ENCODE measurements at places on chromosomes 7 and 10.

- DNase-seq = no peak
Observed at GRCh38 chr10:68752711-68753350, 31.8 kb downstream of the CCAR1 start.

- DNase-seq = no peak
Observed at GRCh38 chr7:68694656-68695055, 903.6 kb upstream of the AUTS2 start.

DNA sequence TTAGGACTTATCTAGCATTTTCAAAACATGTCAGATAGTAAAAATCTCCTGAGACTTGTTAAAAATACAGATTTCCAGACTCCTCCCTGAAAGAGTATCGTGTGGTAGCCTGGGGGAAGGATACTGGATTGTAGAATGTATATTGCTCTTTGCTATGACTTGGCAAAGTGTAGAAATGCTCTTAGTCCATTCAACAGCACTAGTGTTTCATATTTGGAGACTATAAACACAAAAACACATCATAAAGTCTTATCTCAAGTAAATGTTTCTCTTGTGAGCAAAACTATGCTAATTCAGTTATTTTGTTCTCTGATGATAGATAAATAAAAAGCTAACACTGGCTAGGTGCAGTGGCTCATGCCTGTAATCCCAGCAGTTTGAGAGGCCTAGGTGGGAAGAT, 137.5 kb upstream of the PRPS1L1 start:
- no peak for DNase-seq

DNA sequence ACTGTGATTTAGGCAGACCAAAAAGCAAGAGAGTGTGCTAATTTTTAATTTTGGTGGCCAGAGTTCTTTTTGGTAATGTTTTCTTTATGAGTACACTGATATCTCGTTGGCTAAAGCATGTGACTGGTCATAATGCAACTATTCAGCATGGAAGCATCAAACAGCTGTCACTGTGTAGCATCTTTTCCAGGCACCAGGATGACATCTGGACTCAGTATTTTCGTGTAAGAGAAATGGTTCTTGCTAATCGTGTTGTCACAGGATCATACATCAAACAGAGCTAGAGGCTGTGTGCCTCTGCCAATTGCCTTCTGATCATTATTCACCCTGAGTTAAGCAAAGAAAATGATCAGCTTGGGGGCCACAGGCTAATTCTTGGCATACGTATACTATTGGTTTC, 118.9 kb downstream of the SND1 start:
- no peak for DNase-seq

GRCh38 chr10:36073796-36074345, 431.8 kb upstream of the FZD8 start:
- DNase-seq = no peak

GRCh38 chr10:73486601-73487000, 9.2 kb downstream of the PPP3CB start:
- DNase-seq = no peak

DNA sequence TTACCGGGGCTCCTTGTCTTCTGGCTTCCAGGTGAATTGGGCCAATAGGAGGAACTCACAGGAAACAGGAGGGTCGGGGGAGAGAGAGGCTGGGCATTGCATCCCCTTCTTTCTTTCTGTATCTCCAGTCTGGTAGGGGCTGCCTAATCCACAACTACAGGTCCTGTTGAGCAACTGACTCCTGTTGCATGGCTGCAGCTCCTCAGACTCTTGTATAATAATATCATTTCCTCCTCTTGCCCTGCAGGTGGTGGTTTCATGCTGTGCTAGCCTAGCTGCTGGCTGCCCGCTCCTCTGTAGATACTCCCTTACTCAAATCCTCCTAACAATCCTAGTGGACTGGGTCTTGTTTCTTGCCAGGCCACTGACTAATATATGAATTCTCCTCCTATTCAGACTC, 276.5 kb upstream of the SMIM30 start:
- no peak for DNase-seq

GRCh38 chr10:110535958-110536891, 31.3 kb upstream of the SMC3 start:
- no peak for DNase-seq

GRCh38 chr10:112813866-112814591, 136.0 kb upstream of the TCF7L2 start:
- no peak for DNase-seq

DNA sequence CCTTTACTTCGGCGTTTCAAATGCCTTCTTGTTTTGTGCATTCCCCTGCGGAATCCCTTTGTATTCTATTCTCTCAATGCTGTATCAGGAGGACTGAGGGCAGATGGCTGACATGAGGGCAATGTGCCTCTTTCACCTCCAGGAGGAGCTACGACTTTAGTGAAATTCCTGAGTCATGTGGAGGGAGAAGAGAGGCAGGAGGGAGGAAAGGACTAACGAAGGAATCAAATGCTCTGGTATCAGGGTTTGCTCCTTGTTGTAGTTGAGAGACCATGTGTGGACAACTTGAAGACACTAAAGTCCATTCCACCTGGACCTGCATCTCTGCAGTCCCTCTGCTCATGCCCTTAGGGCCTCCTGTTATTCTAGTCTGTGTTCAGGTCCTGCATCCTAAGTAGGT, 40.2 kb upstream of the PRSS58 start:
- DNase-seq = no peak

DNA sequence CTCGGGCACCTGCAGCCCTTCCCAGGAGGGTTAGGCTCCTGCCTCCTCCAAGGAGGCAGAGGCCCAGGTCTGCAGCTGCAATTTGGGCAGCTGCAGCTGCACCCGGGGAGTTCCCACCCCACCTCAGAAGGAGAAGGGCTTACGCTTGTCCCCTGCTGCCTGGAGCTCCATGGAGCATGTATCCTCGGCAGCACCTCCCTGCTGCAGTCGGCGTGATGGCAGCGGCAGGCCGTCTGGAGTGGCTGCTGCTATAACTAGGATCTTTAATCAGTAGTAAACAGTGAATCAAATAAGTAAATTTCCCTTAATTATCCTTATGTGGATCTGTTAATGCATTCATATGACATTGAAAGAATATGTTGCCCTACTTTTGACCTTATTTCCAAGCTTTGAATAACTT, 167.0 kb downstream of the PON1 start:
- no peak for DNase-seq

GRCh38 chr7:127981965-127982364, 49.3 kb downstream of the LRRC4 start:
- DNase-seq = no peak

DNA sequence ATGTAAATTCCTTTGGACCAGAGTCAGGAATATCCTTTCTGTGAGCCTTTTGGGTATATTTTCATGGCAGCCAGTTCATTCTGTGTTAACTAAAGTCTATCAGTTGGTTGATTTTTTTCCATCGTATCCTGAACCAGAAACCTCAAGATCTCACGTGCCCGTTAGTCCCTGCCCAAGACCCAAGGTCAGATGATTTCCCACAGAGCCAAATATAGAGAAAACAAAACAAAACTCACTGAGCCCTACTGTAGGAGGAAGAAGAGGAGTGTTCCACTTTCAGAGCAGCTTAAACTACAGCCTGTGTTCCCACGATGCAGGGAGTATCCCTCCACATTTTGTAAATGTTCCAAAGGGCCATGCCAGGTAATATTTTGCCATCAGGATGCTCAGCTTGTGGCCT, 96.0 kb upstream of the ADO start:
- DNase-seq = no peak

- DNase-seq = no peak
Observed at GRCh38 chr7:1562597-1563051, 6.6 kb upstream of the TMEM184A start.

DNA sequence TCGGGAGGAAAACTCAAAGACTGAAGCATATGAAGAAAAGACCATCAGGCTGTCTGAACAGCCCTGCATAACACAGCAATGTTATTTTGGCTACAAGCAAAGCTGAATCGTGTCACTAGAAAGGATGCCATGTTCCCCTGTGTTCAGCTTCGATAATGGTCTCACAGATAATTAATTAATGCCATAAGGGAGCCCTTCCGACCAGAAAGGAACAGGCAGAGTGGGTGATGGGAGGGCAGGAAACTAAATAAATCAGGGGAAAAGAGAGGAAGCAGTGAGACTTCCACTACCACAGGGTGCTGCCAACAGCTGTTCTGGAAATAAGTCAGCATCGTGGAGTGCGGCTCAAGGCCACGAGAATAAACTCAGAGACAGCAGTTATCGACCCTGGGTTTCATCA, 3.2 kb downstream of the PTPRN2 start:
- DNase-seq = no peak

GRCh38 chr7:102931757-102932156, 19.0 kb downstream of the LRRC17 start:
- no peak for DNase-seq

DNA sequence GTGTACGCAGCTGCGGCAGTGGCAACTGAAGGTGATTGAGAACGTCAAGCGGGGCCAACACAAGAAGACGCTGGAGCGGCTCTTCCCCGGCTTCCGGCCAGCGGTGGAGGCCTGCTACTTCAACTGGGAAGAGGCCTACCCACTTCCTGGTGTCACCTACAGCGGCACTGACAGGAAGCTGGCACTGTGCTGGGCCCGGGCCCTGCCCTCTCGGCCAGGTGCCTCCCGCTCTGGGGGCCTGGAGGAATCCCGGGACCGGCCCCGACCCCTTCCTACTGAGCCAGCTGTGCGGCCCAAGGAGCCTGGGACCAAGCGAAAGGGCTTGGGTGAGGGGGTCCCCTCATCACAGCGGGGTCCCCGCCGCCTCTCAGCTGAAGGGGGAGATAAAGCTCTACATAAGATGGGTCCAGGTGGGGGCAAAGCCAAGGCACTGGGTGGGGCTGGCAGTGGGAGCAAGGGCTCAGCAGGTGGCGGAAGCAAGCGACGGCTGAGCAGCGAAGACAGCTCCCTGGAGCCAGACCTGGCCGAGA, 6.5 kb downstream of the ZSWIM8 start:
- no peak for DNase-seq

DNA sequence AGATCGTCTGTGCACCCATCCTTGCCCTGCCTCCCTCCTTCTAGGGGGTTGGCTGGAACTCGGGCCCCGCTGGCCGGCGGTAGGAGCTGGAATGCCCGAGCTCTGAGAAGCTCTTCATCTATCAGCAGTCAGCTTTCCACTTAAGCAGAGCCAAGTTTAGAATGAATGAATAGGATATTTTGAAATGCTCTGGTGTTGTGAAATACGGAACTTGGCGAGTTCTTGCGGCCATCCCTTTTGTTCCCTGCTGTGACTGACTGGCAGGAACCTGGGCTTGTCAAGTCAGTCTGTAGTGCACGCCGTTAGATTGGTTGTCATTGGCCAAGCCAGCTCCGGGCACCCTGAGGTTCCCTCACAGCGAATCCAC, 33.3 kb downstream of the FOXK1 start:
- DNase-seq = no peak

DNA sequence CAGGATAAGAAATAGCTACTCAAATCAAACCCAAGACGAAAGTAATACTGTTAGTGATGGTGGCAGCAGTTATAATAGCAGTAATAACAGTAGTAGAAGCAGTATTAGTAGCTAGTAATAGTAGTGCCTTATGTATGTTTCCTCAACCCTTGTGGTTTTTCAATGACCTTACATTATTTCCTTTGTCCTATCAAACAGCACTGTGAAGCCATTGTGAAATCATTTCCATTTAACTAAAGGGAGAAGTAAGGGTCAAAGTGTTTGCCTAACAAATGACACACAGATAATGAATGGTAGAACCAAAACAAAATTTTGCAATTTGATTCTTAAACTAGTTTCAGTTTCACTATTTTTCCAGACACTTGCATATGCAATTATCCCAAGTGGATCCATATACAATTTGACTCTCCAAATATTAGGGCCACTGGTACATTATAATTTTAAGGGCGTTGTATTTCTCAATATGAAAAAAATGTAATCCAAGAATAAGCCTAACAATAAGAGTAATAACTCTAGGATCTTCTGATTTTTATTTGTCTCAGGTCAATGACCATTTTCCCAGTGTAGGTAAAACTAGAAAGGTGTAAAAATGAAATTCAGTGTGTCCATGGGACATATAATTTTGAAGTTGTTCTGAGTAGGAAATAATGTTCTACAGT, 33.7 kb upstream of the TMEM26 start:
- DNase-seq = no peak

DNA sequence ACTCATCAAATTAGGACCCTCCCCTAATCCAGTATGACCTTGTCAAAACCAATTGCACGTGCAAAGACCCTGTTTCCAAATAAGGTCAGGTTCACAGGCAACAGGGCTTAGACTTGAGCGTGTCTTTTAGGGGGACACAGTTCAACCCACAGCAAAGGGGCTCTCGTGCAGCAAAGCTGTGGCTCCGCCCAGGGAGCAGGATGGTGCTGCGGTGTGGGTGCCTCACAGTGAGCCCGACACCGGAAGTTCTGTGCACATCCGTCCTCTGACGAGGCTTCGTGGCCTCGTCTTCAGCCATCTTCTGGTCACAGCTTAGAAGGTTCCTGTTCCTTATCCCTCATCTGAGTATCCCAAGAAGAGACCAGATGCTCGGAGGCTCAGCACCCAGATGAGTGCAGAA, 509.2 kb upstream of the FOXK1 start:
- DNase-seq = no peak

All from NCI-H2227 treated with DMSO at 0.1 percent for 48 hours (cell line).